ENCODE measurements at places on chromosomes 13 and 19. TPM values are rescaled to one million over a fixed set of nuclear protein-coding genes. Genes with fewer than 3 reads are reported as not detected.
A peak's percentile ranks its signal among the peaks of the same experiment; 100 is the strongest.

GRCh38 chr19:43786665-43787064 is 5.9 kb upstream of the KCNN4 start:
- no peak for DNase-seq

DNA sequence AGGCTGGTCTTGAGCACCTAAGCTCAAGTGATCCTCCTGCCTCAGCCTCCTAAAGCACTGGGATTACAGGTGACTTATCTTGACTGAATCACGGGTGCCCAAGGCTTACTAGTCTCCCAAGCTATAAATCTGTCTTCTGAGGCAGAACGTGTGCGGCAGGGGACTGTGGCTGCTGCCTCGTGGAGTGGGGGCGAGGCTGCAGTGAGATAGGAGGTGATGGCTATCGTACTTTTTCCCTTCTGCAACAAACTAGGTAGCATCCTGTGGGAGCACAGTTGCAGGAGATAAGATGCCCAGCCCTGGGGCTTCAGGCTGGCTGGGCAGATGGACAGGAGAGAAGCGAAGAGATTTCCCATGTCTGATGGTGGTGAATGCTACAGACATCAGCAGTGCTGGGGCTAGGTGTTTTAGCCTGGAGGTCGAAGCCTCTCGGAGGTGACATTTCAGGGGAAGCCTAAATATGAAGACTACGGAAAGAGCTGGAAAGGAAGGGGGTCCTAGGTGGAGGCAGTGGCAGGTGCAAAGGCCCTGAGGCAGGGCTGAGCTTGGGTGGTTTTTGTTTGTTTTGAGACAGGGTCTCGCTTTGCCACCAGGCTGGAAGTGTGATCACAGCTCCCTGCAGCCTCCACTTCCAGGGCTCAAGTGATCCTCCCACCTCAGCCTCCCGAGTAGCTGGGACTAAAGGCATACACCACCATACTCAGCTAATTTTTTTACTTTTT is 7.4 kb downstream of the B3GNT3 start:
- no peak for DNase-seq

DNA sequence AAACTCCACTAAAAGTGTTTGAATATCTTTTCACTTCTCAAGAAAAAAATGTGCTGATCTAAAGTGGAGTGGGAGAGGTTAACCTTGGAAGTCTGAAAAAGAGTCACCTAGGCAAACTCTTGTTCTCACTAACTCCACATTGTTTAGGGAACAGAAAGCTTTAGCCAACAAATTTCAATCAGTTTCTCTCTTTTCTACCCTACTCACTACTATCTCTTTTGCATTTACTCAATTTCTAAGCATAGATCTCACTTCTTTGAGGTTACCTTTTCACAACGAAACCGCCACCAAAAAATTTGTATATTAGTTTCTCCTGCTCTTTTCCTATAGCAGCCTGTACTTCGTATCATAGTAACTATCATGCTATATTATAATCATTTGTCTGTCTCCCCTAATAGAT is 6.3 kb downstream of the NHLRC3 start:
- DNase-seq: no peak

DNA sequence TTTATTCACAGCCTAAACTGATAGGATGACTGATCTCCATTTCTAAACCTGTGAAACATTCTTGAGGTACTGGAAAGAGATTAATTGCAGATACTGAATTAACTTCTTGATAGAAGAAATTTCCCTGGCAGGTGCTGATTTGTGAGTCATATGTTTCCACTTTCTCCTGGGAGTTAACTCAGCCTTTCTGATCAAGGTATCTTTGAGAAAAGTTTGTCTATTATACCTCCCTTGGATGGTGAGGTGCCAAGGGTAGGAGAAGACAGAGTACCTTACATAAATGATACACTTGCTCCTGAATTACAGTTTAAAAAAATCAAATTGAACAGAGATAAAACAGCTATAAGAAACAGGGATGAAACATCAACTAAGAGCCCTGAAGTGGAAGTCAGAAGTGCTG is 123.0 kb downstream of the RGCC start:
- DNase-seq: no peak

- DNase-seq: no peak
Observed at GRCh38 chr13:101146101-101146898, 270.0 kb downstream of the NALCN start.

DNA sequence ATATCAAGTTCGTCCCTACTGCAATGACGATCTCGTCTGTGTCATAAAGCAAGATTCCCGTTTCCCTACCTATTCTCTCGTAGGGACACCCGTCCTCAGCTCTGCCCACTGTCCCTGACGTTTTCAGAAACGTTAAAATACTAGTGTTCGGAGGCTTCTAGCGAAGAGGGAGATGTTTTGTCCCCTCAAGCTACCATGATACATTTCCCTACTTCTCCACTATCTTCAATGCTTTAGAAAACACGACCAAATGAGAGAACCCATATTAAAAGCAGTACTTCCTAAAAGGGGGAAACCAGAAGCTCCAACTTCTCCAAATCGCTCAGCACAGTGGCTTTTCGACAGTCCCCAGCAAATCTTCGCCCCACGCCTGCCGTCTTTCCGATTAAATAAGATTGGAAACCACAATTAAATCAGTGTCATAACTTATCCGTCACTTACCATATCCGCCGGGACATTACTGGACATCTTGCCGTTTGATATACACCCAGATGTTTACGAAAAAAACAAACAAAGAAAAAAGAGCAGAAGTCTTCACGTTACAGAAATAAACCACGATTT is 1.3 kb downstream of the UBL3 start:
- peak; percentile 56 for DNase-seq

Gene DUXA
- total RNA-seq: not detected

DNA sequence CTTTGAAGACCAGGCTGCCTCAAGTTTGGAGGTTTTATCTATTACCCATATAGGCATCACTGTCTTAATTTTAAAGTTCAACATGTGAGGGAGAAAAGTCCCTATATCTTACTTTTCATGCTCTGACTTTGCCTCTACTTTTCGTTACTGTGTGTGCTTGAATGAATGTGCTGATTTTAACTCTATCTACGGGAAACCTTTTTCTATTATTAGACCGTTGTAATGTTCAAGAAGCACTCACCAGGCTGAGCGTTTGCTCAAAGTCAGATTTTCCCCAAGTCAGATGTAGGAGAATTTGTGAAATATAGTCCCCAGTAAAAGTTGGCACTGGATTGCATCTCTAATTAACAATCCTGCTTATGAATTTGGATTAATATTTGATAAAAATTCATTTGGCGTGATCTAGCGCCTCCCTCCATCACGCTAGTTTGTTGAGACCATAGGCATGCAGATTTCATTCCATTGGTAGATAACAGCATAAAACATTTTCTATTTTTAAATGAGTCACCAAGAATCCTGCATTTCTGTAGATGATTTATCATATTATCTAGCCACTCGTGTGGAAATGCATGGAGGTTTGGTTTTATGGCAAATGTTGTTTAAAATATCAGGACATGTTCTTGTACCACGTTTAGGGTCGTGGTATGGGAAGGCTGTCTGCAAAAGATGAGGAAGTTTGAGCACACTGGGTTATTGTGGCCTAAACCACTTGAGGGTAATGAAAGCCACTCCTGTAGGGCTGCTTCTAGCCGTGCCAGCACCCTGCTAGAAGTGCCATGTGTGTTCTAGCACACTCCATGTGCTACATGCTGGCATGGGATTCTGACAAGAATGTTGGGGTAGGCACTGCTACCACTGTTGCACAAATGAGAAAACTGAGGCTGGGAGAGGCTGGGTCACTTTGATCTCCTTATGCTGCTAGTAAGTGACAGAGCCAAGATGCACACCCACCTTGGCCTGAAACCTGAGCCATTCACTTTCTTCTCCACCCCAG is 179.4 kb downstream of the FGF9 start:
- DNase-seq: no peak

DNA sequence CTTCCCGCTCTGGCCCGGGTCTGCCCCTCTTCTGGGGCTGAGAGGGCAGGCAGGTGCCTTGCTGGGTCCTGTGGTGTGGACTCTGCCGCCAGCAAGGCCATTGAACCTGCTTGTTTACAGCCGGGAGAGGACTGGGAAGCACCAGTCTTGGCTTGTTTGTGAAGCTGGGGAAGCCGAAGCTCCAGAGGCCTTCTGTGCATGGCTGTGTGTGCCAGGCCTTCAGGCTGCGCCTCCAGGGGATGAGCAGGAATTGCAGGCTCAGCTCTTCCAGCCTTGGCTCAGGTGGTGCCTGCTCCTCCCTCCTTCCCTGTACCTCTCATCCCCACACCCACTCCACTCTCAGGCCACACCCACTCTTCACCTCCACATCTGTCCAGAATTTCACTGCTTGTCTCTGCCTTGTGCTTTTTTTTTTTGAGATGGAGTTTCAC is 17.5 kb downstream of the NDUFB7 start:
- DNase-seq: no peak

Gene HRC
- not detected for total RNA-seq

Gene CERS4
- total RNA-seq: 21.8 TPM
